NK-92 treated with Interleukin-12 subunit alpha and Interleukin-12 subunit beta, amount 100 ng/mL, for 24 hours (cell line): ENCODE measurements at places on chromosomes 2 and 18.

DNA sequence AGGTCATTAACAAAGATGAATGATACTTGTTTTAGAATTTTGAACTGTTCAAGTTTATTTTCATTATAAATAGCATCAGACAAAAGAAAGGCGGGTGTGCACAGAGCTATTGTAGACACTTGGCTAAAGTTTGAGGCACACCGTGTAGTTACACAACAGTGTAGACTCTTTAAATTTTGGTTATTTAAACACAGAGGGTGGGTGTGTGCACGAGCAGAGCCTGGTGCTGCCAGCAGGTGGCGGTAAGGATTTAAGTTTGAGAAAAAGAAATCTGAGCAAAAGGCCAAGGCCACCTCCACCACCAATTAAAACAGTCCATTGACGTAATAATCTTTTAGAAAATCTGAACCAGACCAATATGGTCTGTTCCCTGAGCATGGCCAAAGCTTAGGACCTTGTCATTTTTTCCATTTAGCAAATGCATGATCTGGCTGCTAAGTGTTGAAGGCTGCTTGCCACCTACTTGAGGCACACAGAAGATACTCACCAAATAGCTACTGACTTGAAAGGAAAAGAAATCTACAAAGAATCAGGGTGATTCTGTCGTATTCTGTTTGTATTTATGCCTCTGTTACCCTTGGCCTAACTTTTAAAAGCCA, 14.3 kb downstream of the COPS7B start:
- no peak for DNase-seq

DNA sequence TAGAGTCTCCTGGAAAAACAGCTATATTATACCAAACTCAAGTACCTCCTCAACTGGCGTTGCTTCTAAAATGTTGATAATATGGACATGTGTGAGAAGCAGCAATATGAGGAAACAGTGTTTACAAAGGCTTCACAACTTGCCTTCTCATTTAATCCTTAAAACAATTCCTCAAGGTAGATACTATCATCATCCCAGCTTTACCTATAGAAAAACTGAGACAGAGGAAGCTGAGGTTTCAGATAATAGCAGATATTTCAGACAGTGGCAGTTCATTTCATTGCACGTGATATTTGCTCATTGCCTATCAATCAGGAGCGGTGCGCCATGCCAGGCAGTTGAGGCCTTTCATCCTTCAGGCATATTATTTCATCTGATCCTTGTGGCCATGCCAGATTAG, 8.3 kb downstream of the GALNT5 start:
- DNase-seq, result no peak

GRCh38 chr18:74994502-74995418, 214.2 kb downstream of the PTGR3 start:
- DNase-seq, result peak; percentile 69

GRCh38 chr18:1513519-1513918, 608.8 kb downstream of the ADCYAP1 start:
- DNase-seq, result no peak

GRCh38 chr2:170764880-170765261, 5.3 kb upstream of the ERICH2 start:
- no peak for DNase-seq
